ENCODE measurements at places on chromosomes 16 and 17.

GRCh38 chr16:87317750-87318644 lies 805 bp upstream of the C16orf95 start:
- no peak for DNase-seq

DNA sequence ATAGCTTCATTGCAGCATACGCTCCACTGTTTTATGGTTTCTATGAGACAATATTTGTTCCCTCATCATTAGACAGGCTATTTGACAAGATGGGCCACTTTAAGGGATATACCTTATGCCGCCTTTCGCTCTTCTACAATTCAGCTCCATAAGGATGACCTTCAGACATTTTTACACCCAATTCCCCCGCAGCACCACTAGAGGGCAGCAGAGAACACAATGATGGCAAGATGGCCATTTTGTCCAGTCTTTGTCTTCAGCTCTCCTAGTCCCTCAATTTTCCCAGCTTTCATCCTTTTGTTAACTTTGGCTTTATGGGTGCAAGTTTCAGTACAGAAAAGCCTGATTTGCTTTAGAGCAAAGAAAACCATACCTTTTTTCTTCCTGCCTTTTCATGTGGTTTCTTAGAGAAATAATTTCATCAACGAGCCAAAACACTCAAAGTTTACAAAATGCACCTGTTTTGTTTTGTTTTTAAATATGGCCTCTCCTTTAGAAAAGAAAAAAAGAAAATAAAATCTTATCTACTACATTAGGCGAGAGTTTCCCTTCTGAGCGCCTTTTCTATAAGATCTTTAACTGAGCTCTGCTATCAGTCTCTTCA lies 355.3 kb downstream of the TOX3 start:
- DNase-seq = no peak

DNA sequence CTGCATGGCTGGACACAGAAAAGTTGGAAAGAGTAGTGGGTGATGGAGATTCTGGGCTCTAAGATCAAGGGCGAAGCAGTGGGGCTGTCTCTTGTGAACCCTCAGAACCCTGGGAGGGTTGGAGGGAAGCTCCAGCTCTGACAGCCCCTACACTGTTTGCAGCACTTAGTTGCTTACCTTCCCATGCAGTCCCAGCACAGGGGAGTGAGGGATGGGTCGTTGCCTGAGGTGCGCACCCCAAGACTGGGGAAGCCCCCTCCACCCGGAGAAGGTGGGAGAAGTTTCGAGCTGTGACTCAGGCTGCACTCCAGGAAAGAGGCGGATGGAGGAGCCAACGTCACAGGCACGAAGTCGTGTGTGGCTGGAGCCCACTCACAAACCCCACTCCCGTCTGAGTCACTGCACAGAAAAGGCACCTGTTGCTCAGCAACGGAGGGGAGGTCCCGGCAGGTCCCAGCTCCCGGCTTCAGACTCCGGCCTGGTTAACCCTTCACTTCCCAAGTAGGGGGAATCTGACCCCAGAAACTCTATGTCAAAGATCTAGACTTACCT lies 60.1 kb downstream of the AIPL1 start:
- no peak for DNase-seq

DNA sequence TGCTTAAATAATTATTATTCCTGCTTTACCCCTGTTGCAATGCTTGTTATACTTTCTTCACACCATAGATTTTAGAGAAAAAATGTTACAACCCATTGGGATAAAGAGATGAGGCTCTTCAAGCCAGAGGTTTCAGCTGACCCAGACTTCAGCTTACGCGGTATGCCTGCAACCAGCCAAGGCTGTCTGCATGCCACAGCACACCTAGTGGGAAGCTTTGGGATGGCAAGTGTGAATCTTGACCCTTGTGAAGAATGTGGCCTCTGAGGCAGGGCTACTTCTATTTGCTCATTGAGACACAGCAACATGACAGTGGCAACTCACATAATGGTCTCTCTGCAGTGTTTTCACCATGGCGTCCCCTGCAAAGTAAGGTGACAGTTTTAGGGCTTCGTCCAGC lies 193.9 kb upstream of the PIRT start:
- no peak for DNase-seq

- no peak for DNase-seq
Observed at GRCh38 chr17:74394275-74394950, 27.1 kb downstream of the GPR142 start.

GRCh38 chr17:15442311-15443180 lies 24.9 kb downstream of the CDRT4 start:
- DNase-seq = no peak

GRCh38 chr17:28963055-28963611 lies 11.8 kb upstream of the PHF12 start:
- no peak for DNase-seq

GRCh38 chr17:1203111-1203966 lies 23.6 kb upstream of the ABR start:
- peak; percentile 50 for DNase-seq

- no peak for DNase-seq
Observed at GRCh38 chr17:27491713-27492190, 35.5 kb downstream of the KSR1 start.

DNA sequence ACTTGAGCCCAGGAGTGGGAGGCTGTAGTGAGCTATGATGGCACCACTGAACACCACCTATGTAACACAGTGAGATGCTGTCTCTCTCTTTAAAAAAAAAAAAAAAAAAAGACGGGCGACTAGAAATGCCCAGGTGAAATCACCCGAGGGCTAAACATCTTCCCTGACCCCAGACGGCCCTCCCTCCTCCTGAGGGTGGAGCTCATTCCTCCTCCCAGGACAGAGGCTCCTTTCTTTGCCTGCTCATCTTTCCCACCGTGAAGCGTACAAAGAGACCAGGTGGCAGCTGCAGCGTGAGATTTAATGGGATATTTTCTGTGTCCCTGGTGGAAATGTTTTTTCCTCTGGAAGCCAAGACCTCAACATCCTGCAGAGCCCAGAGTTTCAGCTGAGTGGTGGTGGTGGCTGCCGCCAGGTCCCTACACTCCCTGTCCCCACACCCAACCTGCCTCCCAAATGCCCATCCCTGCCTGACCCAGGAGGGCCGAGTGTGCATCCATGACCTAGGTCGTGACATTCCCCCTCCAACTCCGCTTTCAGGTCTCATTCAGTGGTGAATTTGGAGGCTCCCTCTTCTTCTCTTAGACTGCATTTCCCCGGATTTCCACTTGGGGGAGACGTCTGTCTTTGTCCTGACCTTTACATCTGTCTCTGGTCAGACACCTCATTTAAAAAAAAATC lies 14.4 kb upstream of the GPRC5B start:
- DNase-seq = peak; percentile 18

DNA sequence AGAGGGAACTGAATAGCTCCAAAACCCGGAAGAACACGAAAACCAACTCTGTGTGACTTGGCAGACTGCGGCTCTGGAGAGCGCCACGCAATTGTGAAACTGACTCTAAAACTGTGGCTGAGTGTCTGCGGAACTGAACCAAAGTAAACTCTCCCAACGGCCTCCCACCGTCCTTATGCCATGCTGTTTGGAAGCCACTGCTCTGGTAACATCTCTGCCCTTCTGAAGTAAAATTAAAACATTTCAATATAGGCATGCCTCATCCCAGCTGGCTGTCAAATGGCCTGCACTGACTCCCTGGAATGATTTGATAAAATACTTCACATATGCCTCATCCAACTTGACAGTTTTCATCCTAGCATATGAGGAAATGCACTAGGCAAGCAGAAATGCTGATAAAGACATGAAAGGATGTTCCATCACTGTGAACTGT lies 70.2 kb downstream of the PARN start:
- no peak for DNase-seq

- peak; percentile 65 for DNase-seq
Observed at GRCh38 chr16:49399594-49400364, 26.2 kb downstream of the C16orf78 start.

DNA sequence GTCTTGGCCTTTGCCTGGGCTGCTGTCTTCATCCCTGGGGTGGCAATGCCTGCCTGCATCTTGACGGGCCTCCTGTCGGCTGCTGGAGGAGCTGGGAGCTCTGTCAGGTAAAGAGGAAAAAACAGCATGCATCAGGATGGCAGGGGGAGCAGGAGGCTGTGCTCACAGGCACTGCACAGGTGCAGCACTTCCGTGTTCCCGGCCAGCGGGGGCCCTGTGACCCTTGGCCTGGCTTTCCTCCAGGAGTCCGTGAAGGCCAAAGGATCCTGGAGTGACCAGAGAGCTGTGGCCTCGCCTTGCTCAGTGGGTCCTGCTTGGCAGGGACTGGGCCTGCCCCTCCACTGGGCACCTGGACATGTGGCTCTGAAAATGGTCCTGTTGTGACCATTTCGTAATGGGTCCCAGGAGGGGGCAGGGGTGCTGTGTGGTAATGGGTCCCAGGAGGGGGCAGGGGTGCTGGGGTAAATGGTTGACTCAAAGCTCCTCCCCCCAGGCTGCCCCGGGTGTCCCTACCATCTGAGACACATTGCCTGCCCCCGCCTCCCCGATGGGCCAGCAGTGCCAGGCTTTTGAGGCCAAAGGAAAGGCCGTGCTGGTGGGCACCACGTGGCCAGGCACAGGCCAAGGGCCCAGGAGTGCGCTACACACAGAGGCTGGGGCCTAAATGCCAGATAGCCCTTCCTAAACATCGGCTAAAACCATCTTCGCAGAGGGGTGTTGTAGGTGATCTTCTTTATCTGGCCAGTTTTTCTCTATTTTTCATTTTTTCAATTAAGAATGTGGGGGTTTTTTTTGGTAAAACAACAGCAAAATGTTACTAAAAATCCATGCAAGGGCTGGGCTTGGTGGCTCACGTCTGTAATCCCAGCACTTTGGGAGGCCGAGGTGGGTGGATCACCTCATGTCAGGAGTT lies 4.0 kb upstream of the FASN start:
- DNase-seq = no peak

GRCh38 chr16:17324451-17324850 lies 146.3 kb downstream of the XYLT1 start:
- DNase-seq = no peak

DNA sequence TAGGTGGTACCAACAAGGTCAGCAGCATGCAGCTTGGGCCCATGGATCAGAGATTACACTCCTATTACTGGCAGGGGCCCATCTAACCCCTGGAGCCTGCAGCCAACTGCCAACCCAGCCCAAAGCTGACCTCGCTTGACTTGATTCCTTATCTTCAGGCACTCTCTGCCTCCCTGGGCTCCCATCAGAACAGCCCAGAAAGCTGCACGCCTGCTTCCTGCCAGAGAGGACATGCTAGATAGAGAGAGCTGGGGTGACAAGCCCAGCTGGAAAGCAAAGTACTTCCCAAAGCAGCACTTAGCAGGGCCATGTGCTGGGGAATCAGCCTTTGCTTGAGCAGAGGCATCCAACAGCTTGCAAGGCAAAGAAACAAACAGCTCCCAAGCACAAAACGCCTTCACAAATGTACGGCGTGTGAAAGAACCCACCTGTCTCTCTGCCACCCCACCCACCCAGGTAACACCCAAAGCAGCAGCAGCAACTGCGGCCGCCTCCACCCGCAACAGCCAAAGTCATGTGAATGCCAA lies 74.2 kb upstream of the NLK start:
- DNase-seq = no peak

DNA sequence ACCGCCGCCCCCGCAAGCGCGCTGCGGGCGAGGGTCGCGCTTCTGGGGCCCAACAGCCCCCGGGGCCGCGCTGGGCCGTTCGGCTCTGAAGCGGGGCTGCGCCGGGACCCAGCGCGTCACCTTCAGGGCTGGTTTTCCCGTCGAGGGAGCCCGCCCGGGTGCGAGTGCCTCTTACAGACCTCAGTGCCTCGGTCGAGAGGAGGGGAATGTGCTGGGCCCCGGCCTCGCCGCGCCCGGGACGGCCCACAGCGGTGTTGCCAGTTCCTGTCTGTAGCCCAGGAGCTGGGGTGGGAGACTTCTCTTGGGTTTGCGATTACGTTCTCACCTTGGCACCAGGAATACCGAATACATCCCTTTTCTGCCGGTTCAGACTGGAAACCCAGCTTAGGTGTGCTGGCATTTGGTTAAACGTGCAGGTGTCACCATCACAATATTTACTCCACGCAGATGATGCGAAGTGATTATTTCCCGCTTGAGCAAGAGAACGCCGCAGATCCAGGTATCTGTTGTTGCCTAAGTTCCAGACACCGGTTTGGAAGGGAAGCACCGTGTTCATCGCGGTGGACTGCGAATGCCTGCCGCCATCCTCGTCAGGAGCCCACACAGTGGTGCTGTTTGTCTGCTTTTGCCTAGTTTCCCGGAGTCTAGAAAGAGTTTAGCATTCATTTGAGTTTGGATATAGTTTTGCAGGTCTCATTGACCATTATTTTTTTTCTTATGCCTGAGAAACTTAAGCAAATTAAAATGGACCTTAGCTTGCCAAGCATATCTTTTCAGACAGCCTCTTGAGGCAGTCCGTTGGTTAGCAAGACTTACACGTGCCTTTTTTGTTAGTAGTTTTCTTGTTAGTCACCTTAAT lies 914 bp downstream of the MAP1LC3B start:
- DNase-seq = peak; percentile 62

DNA sequence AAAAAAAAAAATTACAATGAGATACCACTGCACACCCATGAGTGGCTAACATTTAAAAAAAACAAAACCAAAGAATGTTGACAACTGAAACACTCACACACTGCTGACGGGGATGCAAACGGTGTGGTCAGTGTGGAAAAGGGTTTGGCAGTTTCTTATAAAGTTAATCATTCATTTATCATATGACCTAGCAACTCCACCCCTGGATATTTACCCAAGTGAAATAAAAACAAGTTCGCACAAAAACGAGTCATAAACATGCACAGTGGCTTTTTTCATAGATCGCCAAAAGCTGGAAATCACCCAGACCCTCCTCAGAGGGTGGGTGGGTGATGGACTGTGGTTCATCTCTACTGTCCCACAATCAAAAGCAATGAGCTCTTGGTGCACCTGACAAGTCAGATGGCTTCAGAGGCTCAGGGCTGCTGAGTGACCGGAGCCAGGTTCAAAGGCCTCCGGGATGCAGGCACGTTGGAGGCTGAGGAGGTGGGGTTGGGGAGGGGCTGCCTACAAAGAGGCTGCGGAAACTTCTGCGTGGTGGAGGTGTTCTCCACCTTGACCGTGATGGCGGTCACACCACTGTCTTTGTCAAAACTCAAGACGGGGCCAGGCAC lies 14.2 kb downstream of the RAB40B start:
- DNase-seq = no peak

- DNase-seq = no peak
Observed at GRCh38 chr16:19588661-19589060, 33.2 kb downstream of the VPS35L start.

GRCh38 chr16:674968-675883 lies at the start of gene RHBDL1:
RHBDL1 (plus strand) TSS chr16:675671; CDS start chr16:675791, 120 bp downstream.
- DNase-seq = no peak

GRCh38 chr16:55832773-55833691 lies at the start of gene CES1:
CES1 (minus strand) TSS chr16:55833096; CDS start chr16:55833055, 41 bp downstream.
- DNase-seq = no peak

DNA sequence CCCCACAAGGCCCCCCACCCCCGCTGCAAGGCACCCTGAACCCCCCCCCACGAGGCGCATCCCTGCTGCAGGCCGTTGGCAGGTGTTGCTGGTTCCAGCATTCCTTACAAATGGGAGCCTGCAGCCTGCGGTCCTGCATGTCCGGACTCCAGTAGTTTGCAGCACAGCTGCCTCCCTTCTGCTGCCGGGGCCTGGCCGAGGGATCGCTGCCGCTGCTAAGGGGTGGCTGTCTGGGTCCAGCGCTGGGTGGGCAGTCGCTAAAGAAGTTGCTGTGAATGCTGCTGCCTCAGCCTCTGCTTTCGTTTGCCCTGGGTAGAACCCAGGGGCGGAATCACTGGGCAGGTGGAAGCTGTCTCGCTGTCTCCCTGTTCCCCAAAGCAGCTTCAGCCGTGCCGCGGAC lies 11.8 kb downstream of the UTS2R start:
- no peak for DNase-seq

GRCh38 chr17:20779521-20779920 lies 200.0 kb downstream of the CDRT15L2 start:
- no peak for DNase-seq

GRCh38 chr16:1469693-1470201 lies 5.1 kb downstream of the CLCN7 start:
- no peak for DNase-seq
